ENCODE measurements at places on chromosomes 7 and 10.
A peak's percentile ranks its signal among the peaks of the same experiment; 100 is the strongest.

DNA sequence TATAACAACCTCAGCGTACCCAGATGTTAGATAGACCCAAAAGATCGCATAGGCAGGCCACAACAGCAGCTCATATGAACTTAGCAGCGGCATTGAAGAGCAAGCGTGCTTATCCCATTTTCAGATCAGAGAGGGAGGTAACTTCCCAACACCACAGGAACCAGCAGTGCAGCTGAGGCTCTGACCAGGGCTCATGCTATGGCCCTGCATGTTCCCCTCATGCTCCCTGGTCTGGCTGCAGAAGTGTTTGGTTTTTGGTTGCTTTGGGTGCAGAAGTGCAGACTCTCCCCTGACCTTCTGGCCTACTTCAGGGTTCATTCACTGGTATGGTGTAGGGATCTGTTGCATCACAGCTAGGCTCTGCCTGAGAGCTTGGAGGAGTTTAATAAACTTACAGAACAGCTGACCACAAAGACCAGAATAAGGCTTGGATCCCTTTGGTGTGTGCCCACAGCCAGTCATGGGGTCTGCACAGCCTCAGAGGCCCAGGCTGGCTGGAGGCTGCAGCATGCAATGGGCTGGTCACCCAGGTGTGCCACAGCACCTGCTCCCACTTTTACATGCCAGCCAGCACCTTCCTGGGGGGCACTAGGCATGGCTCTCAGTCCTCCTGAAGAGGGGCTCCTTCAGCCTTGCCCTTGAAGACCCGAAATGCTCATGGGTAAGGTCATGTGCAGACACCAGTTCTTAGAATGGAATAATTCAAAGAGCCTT, 9.1 kb upstream of the CXCL12 start:
- DNase-seq, result no peak

DNA sequence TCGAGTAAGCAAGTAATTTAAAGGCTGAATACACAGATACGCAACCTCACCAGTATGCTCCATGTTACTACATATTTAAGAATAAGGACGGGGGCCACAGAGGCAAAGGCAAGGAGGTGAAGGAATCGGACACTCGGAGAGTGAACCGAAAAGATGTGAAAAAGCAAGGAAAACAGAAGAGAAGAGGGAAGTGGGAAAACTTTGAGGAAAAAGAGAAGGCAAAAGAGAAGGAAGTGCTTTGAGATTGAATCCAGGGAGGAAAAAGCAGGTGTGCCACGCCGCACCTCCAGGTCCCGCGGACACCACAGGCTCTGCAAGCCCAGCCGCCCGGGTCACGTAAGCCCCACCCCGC, 367 bp upstream of the AVL9 start:
- DNase-seq, result no peak

GRCh38 chr10:86100581-86101061, 266.0 kb downstream of the GRID1 start:
- DNase-seq, result peak; percentile 32

- DNase-seq, result no peak
Observed at GRCh38 chr7:116324582-116324981, 114.2 kb downstream of the TES start.

DNA sequence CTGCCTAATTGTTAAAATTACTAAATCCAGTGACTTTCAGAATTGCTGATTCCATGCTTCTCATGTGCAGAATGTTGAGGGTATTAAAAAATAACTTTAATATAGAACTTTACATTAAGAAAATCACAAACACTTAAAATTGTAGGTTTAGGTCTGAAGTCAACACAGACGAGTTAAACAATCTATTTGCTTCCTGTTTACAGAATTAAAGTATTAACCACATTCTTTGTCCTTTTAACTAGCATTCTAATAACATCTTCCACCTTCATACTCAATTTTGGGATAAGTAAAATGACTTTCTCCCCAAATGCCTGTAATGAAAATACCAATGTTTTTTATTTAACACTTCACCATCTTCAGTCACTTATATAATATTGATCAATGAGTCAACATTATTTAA, 2.2 kb downstream of the ITGB1 start:
- DNase-seq, result no peak

- no peak for DNase-seq
Observed at GRCh38 chr10:79128923-79129305, 60.1 kb downstream of the ZMIZ1 start.

DNA sequence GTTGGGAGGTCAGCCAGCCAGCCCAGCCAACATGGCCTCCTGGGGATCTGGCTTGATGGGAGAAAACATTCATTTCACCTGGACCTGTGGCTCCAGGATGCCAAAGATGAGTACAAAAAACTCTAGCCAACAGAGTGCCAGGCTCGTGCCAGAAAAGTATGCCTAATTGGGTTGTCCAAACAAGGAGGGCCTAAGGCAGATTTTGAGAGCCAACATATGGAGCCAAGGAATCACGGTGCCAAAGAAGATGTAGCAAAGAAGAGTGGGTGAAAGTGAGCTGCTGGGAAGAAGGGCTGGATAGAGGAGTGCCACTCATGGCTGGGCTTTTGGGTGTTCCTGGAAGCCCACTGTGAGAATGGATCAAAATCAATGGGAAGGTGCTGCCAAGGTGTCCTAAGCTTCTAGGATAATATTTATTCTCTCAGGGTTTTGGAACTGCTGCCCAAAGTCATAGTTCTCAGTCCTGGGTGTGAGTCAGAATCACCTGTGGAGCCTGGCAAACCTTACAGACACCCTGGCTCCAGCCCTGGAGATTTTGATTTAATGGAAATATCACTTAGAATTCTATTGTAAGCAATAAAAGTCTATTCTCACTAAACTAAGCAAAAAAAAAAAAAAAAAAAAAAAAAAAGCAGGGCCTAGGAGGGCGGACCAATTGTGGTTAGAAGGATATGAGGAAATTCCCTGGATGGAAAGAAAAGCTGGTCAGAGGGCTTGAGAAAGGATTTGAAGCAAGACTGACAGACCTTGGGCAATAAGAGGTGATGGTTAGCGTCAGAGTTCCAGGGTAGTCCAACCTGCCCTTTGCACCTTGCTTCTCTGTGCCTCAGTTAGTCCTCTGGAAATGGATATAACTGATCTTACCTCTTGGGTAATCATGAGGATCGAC, 182.2 kb upstream of the PRR15 start:
- DNase-seq, result no peak

GRCh38 chr7:70668606-70669358, 463.2 kb upstream of the GALNT17 start:
- DNase-seq, result no peak

GRCh38 chr7:20304366-20304765, 26.3 kb upstream of the ITGB8 start:
- DNase-seq, result no peak

GRCh38 chr7:46035166-46035565, 114.1 kb upstream of the IGFBP3 start:
- no peak for DNase-seq

DNA sequence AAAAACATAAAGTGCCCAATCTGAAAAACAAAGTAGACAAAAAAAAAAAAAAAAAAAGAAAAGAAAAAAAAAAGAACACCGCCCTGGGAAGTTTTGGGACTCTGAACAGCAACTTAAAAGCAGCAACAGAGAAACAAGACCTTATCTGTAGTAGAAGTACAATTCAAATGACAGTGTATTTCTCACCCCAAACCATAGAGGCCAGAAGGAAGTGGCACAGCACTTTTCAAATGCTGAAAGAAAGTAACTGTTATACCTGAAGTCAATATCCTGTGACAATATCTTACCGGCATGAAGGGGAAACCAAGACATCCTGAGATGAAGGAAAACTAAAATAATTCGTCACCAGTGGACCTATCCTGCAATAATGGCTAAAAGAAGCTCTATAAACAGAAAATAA, 112.1 kb downstream of the DNAJC1 start:
- no peak for DNase-seq

GRCh38 chr7:55475855-55476803, 96.2 kb downstream of the VOPP1 start:
- DNase-seq, result no peak

- DNase-seq, result peak; percentile 44
Observed at GRCh38 chr7:139618482-139619366, 95.2 kb downstream of the CLEC2L start.

GRCh38 chr10:62183442-62183841, 85.2 kb downstream of the RTKN2 start:
- no peak for DNase-seq

GRCh38 chr7:96144260-96144526, 177.7 kb downstream of the SLC25A13 start:
- DNase-seq, result no peak

GRCh38 chr10:98058295-98058694, 27.9 kb upstream of the CRTAC1 start:
- no peak for DNase-seq

DNA sequence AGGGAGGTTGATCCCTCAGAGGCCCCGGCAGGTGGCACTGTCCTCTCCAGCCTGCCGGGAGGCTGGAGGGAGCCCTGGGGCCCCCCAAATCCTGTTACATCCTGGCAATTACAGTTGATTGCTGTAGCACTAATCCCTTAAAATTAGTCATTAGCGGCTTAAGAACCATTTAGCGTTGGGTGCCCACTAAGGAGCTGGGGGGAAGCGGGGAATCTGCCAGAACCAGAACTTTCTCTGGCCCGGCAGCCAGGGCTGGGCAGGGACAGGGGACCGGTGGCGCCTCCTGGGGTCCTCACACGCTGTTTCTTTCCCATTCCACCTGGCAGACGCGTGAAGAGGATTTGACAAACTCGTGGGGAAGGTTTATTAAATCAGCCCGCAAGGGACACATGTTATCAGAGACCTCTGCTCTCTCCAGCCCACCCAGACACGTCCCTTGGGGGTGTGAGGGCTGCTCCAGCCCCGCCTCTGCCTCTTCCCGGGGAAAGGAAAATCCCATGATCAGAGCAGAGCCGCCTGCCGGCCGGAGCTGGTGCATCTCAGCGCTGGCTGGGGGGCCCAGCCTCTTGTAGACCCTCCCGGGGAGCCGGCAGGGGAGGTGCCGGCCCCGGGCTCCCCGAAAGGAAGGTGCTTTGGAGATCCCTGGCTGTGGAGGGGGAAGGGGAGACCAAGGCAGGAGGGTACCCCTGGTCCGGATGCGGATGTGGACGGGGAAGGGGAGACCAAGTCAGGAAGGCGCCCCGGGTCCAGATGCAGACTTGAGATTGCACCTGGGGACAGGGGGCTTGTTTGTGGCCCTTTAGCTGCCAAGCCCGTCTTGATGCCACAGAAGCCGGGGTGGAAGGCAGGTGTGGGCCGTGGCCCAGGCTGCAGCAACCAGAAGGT, 142.7 kb downstream of the ELFN1 start:
- DNase-seq, result no peak

DNA sequence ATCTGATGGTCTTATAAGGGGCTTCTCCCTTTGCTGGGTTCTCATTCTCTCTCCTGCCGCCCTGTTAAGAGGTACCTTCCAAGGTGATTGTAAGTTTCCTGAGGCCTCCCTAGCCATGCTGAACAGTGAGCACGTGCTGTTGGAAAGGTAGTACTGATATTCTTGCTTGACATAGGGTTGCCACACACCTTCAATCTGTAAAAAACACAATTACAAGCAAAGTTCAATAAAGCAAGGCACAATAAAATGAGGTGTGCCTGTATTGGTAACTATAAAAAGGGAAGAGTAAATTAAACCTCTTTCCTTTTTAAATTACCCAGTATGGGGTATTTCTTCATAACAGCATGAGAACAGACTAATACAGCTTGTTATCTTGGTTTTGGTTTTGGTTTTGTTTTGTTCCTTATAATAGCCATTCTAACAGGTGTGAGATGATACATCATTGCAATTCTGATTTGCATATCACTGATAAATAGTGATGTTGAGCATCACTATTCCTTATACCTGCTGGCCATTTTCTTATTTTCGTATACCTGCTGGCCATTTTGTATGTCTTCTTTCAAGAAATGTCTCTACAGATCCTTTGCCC, 164.9 kb upstream of the TRIM24 start:
- no peak for DNase-seq

DNA sequence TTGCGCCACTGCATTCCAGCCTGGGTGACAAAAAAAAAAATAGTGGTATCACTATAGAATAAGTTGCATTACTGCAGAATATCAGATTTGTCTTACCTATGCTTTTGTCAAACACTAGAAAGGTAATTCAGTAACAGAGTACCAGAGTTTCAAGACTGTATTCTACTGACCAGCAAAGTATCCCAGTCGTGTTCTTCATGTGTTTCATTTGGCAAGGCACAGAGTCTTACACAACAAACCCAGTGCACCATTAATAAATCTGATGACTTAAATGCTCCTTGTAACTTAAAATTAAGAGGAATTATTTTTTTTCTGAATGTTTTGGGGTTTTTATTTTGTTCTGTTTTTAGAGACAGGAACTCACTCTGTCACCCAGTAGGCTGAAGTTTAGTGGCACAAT, 34.4 kb upstream of the PBLD start:
- DNase-seq, result no peak

DNA sequence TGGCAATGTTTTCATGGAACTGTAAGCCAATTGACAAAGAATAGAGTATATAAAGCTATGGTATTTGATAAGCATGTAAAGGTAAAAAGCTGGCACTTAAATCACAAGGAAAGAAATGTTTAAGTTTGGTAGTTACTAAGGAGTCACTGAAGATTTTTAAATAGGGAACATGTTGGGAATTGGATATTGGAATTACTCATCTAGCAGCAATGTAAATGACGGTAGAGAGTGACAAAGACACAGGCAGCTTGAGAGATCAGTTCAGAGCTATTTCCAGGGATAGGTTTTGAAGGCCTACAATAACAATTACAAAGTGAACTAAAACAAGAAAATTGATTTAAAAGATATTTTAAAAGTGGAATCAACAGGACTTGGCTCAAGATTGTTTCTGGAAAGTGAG, 36.8 kb downstream of the SP8 start:
- DNase-seq, result no peak

GRCh38 chr10:33132626-33133025, 174.6 kb upstream of the ITGB1 start:
- no peak for DNase-seq

GRCh38 chr7:8161364-8161828, 100.6 kb downstream of the ICA1 start:
- DNase-seq, result peak; percentile 65

DNA sequence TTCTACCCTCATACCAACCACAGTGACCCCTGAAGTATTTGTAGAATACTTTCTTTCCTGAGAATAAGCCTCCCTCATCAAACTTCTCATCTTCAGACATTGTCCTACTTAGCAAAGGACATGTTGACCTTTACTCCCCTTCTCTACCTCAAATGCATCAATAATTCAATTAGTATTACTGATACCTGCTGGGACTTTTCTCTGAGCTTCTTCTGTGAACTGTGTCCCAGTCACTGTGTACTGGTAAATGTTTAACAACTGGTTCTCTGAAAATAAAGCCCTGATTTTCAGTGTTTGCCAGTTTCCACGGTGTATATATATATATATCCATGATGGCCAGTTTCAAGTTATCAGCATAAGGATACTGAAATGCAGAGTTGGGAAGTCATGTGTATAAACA, 12.2 kb downstream of the PANK1 start:
- DNase-seq, result no peak

Measured in erythroblast (primary cell).